ENCODE measurements at places on chromosomes 2 and 18. TPM values are rescaled to one million over a fixed set of nuclear protein-coding genes. Genes with fewer than 3 reads are reported as not detected.

The GPR55 gene
- 4.0 TPM for total RNA-seq

The SLC4A5 gene
- 1.8 TPM for total RNA-seq

The FAM237A gene
- total RNA-seq = not detected

The CABLES1 gene
- total RNA-seq = 28.5 TPM

The CCT7 gene
- total RNA-seq = 131 TPM

The EVX2 gene
- not detected for total RNA-seq

The AGXT gene
- not detected for total RNA-seq

The YIPF4 gene
- total RNA-seq = 12.4 TPM

The FSHR gene
- total RNA-seq = not detected

- no peaks in the 10 kb centered on the region for H3K27me3 ChIP-seq
- no peaks in the 10 kb centered on the region for H3K4me1 ChIP-seq
Observed at GRCh38 chr18:28116461-28116860, 60.5 kb downstream of the CDH2 start.

GRCh38 chr2:186751790-186752189, 57.9 kb downstream of the FAM171B start:
- no peaks in the 10 kb centered on the region for H3K36me3 ChIP-seq
- no peaks in the 10 kb centered on the region for H3K4me1 ChIP-seq
- H3K4me3 ChIP-seq = no peak overlapping the region
- DNase-seq = no peak
- H3K27me3 ChIP-seq = no peaks in the 10 kb centered on the region
- H3K27ac ChIP-seq = no peak overlapping the region

DNA sequence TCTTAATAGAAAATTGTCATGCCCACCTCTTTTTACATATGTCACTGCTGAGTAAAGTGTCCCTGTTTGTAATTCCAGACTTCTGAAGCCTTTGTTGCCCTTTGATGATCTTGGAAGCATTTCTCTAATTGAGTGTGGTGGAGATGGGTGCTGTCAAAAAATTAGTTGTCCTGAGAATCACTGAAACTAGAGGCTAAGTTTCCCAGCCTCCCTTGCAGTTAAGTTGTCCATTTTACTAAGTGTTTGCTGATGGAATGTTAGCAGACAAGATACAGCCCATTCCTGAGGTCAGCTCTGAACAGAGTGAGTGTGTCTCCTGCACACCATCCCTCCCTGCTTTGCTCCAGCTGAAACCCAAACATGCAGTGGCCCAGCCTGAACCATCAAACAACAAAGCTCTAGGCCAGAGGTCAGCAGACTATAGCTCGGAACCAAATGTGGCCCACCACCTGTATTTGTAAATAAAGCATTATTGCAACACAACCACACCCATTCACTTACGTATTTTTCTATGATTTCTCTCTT, 28.1 kb upstream of the TMEM177 start:
- no peak overlapping the region for H3K27ac ChIP-seq
- no peaks in the 10 kb centered on the region for H3K4me1 ChIP-seq
- no peak for DNase-seq
- H3K27me3 ChIP-seq = no peaks in the 10 kb centered on the region
- no peak overlapping the region for H3K4me3 ChIP-seq

GRCh38 chr2:8536686-8537561, 144.9 kb upstream of the ID2 start:
- H3K4me3 ChIP-seq = no peak overlapping the region
- no peaks in the 10 kb centered on the region for H3K36me3 ChIP-seq
- H3K27me3 ChIP-seq = no peaks in the 10 kb centered on the region
- no peak overlapping the region for H3K27ac ChIP-seq

GRCh38 chr2:222760301-222760897, 88.9 kb downstream of the MOGAT1 start:
- H3K4me3 ChIP-seq = no peak overlapping the region
- no peaks in the 10 kb centered on the region for H3K4me1 ChIP-seq
- no peaks in the 10 kb centered on the region for H3K36me3 ChIP-seq
- DNase-seq = no peak
- H3K27ac ChIP-seq = no peak overlapping the region

- H3K27ac ChIP-seq = no peak overlapping the region
- no peaks in the 10 kb centered on the region for H3K4me1 ChIP-seq
- H3K27me3 ChIP-seq = no peaks in the 10 kb centered on the region
- H3K36me3 ChIP-seq = no peaks in the 10 kb centered on the region
Observed at GRCh38 chr2:172216477-172216876, 113.8 kb upstream of the DLX2 start.

DNA sequence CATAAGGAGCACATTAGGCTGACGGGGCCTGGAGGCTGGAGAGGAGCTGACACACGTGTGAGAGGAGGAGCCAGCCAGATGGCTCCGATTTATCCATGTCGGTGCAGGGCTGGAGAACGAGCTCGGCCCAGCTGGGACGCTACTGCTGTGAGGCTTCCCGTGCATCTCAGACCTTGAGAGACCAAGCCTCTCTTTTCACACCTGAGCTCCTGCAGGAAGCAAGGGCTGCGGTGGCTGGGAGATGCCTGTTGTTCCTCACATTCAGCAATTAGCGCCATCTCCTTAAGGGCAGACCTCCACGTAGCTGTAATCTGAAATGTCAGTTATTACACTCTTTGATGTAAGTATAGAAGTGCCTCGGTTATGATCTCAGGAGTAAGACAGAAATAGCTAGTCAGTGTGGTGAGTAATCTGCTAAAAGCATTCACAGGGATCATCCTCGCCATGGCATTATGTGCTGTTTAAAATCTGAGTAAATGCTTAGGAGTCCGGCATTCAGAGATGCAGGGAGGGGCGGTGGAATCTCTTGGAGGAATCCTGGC, 107.9 kb downstream of the PRKCE start:
- H3K4me1 ChIP-seq = no peaks in the 10 kb centered on the region
- no peak overlapping the region for H3K4me3 ChIP-seq
- no peaks in the 10 kb centered on the region for H3K36me3 ChIP-seq
- DNase-seq = no peak

GRCh38 chr2:170967553-170967952, 38.5 kb downstream of the GORASP2 start:
- H3K27me3 ChIP-seq = no peaks in the 10 kb centered on the region
- H3K4me1 ChIP-seq = no peaks in the 10 kb centered on the region
- no peak overlapping the region for H3K4me3 ChIP-seq
- H3K36me3 ChIP-seq = no peaks in the 10 kb centered on the region
- H3K27ac ChIP-seq = no peak overlapping the region
- no peak for DNase-seq

DNA sequence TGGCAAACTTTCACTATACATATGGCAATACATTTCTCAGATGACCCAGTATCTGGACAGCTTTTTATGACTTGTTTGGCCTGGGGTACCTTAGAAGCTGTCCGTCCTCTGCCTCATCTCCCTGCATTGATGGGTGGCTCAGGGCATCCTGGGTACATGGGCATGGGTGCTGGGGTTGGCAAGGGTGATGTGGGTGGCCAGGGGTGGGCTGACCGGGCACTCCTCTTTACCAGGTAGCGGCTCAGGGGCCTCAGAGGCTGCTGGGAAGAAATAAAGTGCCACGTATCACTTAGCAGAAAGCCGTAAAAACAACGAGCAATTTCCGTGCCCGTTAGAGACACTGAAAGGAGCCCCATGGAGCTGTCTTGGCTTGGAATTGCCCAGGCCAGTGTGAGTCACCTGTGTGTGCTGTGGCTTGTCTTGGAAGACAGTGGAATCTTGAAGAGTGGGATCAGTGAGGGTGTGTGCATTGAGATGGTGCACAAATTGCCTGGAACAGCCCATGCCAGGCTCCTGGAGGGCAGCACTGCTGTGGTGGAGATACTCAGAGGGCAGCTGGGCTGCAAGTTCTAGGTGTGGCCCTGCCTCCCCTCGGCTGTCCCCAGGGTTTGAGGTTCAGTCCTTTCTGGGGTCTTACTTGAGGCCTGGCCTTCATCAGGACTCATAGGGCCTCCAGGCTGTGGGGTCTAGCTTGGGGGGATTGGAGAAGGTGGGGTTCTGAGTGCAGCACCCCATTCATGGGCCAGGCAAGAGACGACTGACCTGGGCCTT, 88.8 kb downstream of the FHOD3 start:
- H3K27me3 ChIP-seq = no peaks in the 10 kb centered on the region
- no peaks in the 10 kb centered on the region for H3K4me1 ChIP-seq
- no peak overlapping the region for H3K27ac ChIP-seq

DNA sequence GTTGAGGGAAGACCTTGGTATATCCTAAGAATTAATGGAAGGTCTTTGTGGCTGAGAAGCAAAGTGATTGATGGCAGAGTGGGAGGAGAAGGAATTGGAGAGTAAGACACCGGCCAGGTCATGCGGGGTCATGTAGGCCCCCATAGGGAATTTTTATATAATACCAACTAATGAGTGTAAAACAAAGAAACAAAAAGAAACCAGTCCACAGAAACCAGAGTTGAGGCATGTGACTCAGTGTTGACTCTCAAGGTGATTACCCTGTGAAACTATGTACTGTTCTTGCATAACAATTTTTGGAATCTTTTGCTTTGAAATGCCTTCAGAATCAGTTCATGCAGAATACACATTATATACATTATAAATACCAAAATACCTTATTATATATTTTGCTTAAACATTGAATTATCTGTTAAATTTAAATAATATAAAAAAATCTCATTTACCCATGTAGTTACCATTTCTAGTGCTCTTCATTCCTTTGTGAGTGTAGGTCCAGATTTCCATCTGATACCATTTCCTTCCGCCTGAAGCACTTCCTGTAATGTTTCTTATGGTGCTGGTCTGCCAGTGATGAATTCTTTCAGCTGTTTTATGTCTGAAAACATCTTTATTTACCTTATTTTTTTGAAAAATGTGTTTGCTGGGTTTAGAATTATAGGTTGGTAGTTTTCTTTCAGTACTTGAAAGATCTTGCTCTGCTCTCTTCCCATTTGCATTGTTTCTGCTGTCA, 8.6 kb downstream of the CLIP4 start:
- no peaks in the 10 kb centered on the region for H3K27me3 ChIP-seq
- no peaks in the 10 kb centered on the region for H3K4me1 ChIP-seq
- H3K27ac ChIP-seq = no peak overlapping the region
- H3K36me3 ChIP-seq = no peaks in the 10 kb centered on the region

- no peak overlapping the region for H3K4me3 ChIP-seq
- H3K36me3 ChIP-seq = no peaks in the 10 kb centered on the region
- DNase-seq = no peak
- H3K4me1 ChIP-seq = no peaks in the 10 kb centered on the region
- no peaks in the 10 kb centered on the region for H3K27me3 ChIP-seq
- no peak overlapping the region for H3K27ac ChIP-seq
Observed at GRCh38 chr2:155382776-155383175, 684.3 kb downstream of the KCNJ3 start.

DNA sequence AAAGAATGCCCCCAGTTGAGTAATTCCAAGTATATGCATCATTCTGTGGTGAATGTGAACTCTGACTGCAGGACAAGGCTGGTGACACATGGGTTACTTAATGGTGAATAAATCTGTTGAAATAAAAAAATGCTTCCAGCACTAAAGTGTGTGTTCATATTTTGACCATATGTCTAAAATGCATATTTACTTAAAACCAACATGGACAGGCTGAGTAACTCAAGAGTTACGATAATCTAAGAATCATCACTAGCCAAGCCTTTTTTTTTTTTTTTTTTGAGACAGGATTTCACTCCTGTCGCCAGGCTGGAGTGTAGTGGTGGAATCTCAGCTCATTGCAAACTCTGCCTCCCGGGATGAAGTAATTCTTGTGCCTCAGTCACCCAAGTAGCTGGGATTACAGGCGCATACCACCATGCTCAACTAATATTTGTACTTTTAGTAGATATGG, 47.1 kb upstream of the CCBE1 start:
- no peaks in the 10 kb centered on the region for H3K4me1 ChIP-seq
- no peak overlapping the region for H3K4me3 ChIP-seq
- H3K36me3 ChIP-seq = no peaks in the 10 kb centered on the region
- H3K27me3 ChIP-seq = no peaks in the 10 kb centered on the region
- DNase-seq = no peak
- H3K27ac ChIP-seq = no peak overlapping the region

- DNase-seq = no peak
- no peaks in the 10 kb centered on the region for H3K27me3 ChIP-seq
- no peak overlapping the region for H3K27ac ChIP-seq
- H3K36me3 ChIP-seq = peaks cover 32% of the 10 kb centered on the region
- no peak overlapping the region for H3K4me3 ChIP-seq
Observed at GRCh38 chr2:9401059-9401547, 22.2 kb downstream of the ITGB1BP1 start.

GRCh38 chr2:42368817-42369531, 8.0 kb upstream of the COX7A2L start:
- H3K4me1 ChIP-seq = no peaks in the 10 kb centered on the region
- H3K36me3 ChIP-seq = no peaks in the 10 kb centered on the region
- H3K27ac ChIP-seq = no peak overlapping the region
- H3K4me3 ChIP-seq = no peak overlapping the region

- H3K27me3 ChIP-seq = no peaks in the 10 kb centered on the region
- H3K27ac ChIP-seq = no peak overlapping the region
- H3K4me1 ChIP-seq = no peaks in the 10 kb centered on the region
- no peaks in the 10 kb centered on the region for H3K36me3 ChIP-seq
- no peak for DNase-seq
Observed at GRCh38 chr18:6633310-6633709, 96.2 kb upstream of the ARHGAP28 start.

- H3K27me3 ChIP-seq = no peaks in the 10 kb centered on the region
- no peaks in the 10 kb centered on the region for H3K4me1 ChIP-seq
- no peak for DNase-seq
- no peaks in the 10 kb centered on the region for H3K36me3 ChIP-seq
Observed at GRCh38 chr18:38790303-38790702, 1224.7 kb upstream of the CELF4 start.

GRCh38 chr2:58601017-58601416, 359.9 kb upstream of the FANCL start:
- no peaks in the 10 kb centered on the region for H3K4me1 ChIP-seq
- no peak for DNase-seq
- no peak overlapping the region for H3K27ac ChIP-seq
- no peaks in the 10 kb centered on the region for H3K27me3 ChIP-seq
- H3K4me3 ChIP-seq = no peak overlapping the region

DNA sequence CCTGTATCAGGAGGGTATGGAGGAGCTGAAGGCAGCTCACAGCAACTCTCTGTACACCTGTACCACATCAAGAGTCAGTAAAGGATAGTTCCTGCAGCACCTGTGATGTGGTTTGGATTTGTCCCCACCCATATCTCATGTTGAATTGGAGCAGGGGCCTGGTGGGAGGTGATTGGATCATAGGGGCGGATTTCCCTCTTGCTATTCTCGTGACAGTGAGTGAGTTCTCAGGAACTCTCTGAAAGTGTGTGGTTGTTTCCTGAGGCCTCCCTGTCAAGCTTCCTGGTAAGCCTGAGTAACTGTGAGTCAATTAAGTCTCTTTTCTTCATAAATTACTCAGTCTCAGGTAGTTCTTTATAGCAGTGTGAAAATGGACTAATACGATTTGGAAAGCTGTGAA, 28.9 kb downstream of the OSBPL1A start:
- no peaks in the 10 kb centered on the region for H3K4me1 ChIP-seq
- H3K27me3 ChIP-seq = no peaks in the 10 kb centered on the region
- no peak overlapping the region for H3K4me3 ChIP-seq
- H3K36me3 ChIP-seq = no peaks in the 10 kb centered on the region
- no peak overlapping the region for H3K27ac ChIP-seq
- no peak for DNase-seq

- H3K27ac ChIP-seq = no peak overlapping the region
- H3K36me3 ChIP-seq = no peaks in the 10 kb centered on the region
- no peak for DNase-seq
- H3K4me3 ChIP-seq = no peak overlapping the region
- H3K4me1 ChIP-seq = no peaks in the 10 kb centered on the region
- H3K27me3 ChIP-seq = no peaks in the 10 kb centered on the region
Observed at GRCh38 chr2:172821370-172822338, 86.0 kb downstream of the RAPGEF4 start.

GRCh38 chr2:33946193-33946592, 347.1 kb upstream of the FAM98A start:
- no peak overlapping the region for H3K27ac ChIP-seq
- H3K27me3 ChIP-seq = no peaks in the 10 kb centered on the region
- no peaks in the 10 kb centered on the region for H3K4me1 ChIP-seq
- H3K36me3 ChIP-seq = no peaks in the 10 kb centered on the region
- H3K4me3 ChIP-seq = no peak overlapping the region
- DNase-seq = no peak
